ENCODE measurements at places on chromosomes 6 and 20.
A peak's percentile ranks its signal among the peaks of the same experiment; 100 is the strongest.

DNA sequence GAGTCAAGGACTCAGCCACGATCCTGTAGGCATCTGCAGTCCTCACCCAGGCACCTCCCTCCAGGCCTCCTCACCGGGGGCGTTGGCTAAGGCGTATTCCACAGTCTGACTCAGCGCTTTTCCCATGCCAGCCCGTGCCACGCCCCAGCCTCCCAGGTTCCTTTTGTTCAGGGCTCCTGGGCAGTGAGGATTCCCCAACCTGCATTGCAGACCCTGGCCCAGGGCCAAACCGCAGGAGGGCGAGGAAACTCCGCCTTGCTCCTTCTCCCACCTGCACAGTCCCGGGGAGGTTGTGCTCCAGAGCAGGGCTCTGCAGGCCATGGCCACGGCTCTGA, 202.8 kb upstream of the CST7 start:
- DNase-seq = no peak

DNA sequence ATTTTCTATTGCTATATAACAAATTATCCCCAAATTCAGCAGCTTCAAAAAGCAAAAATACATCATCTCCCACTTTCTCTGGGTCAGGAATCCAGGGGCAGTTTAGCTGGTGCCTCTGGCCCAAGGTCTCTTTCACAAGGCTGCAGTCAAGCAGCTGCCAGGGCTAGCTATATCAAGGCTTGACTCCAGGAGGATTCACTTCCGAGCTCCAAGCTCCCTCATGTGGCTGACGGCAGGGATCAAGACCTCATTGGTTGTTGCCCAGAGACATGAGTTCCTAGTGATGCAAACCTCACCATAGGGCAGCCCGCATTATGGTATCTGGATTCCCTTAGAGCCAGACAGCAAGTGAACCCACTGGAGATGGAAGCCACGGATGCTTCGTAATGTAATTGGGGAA, 1.3 kb upstream of the VNN1 start:
- DNase-seq = peak; percentile 44

GRCh38 chr20:12640251-12640650, 368.5 kb upstream of the SPTLC3 start:
- DNase-seq = no peak

DNA sequence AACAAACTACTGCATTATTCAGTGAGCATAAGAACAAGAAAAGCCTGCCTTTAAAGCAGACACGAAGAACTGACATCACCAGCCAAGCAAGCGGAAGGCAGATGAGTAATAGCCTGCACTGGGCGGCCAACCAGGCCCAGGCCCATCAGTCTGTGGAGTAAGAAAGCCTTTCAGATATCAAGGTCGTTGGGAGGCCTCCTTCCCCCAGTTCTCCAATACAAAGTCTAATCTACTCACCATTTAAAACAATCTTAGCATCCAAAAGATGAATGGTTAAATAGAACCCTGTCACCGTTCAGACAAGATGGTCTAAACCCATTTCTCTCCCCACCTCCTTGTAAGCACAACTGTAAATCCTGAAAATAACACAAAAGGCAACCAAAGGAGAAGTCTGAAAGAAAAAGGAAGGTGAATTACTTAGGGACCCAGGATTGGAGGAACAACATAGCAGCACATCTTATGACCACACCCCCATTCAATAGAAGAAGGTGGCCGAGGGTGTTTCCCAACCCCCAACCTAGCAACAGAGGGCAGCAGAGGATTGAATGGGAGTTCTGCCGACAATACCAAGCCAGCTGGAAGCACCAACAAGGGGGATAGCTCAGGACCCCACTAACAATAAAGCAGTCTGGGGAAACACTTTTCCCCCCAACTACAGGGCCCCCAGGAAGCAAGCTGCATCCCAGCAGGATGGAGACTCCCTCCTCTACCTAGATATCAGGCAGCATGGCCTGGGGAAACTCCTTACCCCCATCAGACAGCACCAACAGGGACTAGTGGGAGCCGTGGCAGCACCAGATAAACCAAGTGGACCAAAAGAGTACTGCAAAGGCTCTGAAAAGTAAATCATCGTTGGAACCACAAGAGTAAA, 67.9 kb downstream of the ZHX3 start:
- no peak for DNase-seq

Data from NCI-H1930 (cell line).